ENCODE measurements at places on chromosomes 12 and 14. TPM values are rescaled to one million over a fixed set of nuclear protein-coding genes. Genes with fewer than 3 reads are reported as not detected.

The SLC7A7 gene
- total RNA-seq, result 2.5 TPM

The RAB2B gene
- 28.1 TPM for total RNA-seq

The SERPINA10 gene
- not detected for total RNA-seq

The C2CD5 gene
- total RNA-seq, result 24.5 TPM

The ALKBH1 gene
- total RNA-seq, result 5.5 TPM

The SLC5A8 gene
- total RNA-seq, result not detected

The SERPINA12 gene
- total RNA-seq, result not detected

- no peak for DNase-seq
Observed at GRCh38 chr14:72094844-72095582, 162.8 kb downstream of the RGS6 start.

- no peak for DNase-seq
Observed at GRCh38 chr12:88577537-88577936, 2.7 kb downstream of the KITLG start.

DNA sequence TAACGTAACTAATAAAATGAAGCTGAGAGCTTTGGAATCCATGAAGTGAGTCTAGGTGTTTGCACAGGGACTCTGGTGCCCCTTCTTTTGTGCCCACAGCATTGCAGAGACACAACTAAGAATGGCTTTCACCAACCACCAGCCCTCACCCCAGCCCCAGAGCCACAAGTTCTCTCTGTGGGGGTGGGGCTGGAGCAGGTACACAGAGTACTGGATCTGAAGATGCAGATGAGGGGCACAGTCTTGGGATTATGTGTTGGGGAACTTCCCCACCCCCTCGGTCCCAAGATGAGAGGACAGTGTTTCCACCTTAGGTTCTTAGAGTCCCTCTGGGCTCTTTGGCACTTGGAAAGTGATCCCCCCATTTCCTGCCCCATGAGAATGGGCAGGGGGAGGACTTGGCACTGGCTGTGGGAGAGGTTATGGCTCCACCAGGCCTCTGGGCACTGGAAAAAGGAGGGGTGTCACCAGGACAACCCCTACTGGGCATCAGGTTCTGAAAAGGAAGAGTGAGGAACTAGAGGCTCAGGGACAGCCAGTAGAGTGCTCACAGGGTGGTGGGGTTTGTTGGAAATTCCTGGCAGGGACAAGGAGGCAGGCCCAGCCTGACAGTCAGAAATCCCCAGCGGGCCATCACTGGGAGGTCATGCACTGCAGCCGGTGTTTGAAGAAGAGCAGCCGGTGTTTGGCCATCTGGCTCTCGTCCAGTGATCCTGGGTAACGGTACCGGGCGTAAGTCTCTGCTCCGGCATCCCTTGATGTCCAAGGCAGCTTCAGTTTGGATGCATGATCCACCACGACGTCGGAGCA is 6.7 kb downstream of the B4GALNT1 start:
- no peak for DNase-seq

DNA sequence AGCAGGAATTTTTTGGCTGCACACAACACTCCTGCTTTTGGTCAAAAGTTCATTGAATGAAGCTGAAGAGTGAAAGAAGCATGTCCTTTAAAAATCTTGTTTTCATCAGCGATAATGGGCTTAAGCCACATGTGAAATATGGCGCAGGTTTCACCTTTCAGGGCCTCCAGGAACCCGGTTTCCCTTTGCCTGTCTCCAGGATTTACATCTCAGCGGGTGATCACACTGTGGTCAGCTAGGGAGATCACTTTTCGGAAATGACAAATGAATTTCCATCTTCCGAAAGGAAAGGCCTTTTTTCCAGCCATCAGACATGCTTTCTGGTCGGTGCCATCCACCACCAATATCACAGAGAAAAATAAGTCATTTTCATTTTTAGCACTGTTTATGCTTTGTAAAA is 727.1 kb upstream of the TBX3 start:
- DNase-seq, result no peak

DNA sequence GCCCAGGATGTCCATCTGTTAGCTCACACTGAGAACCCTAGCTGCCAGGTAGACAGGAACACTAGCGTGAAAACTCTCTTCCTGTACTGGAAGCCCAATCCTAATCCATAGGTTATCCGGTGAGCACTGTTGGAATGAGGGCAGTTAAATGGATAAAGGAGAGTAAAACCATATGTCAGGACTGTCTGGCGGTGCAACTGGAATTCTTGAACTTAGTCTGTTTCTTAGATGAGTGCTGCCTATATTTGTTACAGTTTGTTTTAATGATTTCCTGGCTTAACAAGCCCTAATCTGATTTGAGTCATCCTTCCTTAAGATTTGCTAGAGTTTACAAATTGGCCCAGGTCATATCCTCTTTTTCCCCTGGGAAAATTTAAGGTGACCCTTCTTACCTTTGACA is 104.7 kb downstream of the ANO4 start:
- no peak for DNase-seq

DNA sequence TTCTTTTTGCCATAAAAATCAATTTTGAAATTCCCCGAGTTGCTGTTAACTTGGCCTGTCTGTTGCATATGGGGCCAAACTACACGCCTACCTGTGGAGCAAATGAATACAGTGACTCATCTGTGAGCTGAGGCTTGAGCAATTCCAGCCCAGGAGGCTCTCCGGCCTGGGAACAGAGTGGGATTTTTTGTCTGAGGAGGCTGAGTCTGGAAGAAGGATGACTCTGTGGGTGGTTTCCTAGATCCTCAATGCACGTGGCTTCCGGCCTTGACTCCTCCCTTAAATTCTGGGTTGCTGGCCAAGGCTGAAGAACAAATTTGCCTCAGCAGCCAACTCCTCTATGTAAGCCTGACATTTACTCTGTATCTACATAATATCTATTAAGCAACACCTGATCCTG is 124.1 kb downstream of the SSPN start:
- peak; percentile 95 for DNase-seq

DNA sequence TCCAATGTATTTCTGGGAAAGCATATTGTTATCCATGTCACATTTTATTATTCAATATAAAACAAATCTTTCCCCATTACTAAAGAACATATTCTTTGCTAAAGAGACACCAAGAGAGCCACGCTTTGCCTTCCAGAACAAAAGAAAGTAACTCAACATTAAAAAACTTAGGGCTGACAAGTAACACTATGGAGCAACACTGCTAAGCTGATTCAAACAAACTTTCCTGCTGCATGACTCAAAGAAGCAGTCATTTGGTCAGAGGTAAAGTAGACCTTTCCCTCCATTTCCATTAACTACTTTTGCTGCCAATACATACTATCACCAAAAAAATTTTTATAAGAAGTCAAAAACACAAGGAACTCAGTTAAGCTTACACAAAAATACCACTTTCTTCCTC is 83.0 kb downstream of the DENND5B start:
- DNase-seq, result peak; percentile 56

- DNase-seq, result no peak
Observed at GRCh38 chr14:66752109-66752508, 244.2 kb downstream of the GPHN start.

GRCh38 chr12:86193931-86194330 is 62.3 kb downstream of the MGAT4C start:
- peak; percentile 31 for DNase-seq

GRCh38 chr14:67653651-67654280 is 20.7 kb downstream of the VTI1B start:
- DNase-seq, result peak; percentile 82

DNA sequence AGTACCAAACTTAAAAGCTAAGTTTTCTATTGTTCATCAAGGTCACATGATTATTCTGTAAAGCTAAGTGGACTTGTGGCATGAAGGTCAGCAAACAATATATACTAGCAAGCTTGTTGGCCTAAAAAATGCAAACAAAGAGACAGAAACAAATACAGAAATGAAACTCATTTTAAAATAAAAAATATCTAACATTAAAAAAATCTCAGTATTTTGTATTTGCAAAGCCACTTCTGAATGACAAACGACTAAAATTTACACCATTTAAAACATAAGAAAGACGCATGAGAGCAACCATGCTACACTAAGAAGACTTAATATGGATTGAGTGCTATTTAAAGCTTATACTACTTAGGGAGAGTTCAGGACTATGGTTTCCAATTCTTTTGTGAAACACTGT is 72.8 kb upstream of the BBS10 start:
- no peak for DNase-seq

DNA sequence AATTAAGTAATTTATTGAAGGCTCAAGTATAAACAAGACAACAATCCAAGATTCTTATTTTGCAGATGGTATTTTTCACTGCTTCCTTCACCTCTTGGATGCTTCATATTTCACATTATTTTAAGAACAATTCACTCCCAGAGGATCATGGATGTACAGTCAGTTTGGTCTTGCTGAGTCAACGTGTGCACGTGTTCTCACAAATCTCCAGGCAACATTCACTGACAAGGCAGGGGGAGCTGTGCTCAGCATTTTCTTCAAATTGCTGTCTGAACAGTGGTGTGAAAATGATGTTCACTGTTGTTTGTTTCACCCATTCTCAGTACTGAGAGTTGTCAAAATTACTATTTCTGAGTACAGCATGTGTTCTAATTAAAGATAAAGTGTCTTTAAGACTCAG is 118.3 kb upstream of the SLC38A4 start:
- DNase-seq, result peak; percentile 76

- no peak for DNase-seq
Observed at GRCh38 chr12:24177889-24178288, 228.4 kb upstream of the SOX5 start.

GRCh38 chr12:90366286-90366685 is 588.7 kb downstream of the CCER1 start:
- peak; percentile 90 for DNase-seq

GRCh38 chr12:50562520-50563433 is 58.0 kb downstream of the DIP2B start:
- no peak for DNase-seq

DNA sequence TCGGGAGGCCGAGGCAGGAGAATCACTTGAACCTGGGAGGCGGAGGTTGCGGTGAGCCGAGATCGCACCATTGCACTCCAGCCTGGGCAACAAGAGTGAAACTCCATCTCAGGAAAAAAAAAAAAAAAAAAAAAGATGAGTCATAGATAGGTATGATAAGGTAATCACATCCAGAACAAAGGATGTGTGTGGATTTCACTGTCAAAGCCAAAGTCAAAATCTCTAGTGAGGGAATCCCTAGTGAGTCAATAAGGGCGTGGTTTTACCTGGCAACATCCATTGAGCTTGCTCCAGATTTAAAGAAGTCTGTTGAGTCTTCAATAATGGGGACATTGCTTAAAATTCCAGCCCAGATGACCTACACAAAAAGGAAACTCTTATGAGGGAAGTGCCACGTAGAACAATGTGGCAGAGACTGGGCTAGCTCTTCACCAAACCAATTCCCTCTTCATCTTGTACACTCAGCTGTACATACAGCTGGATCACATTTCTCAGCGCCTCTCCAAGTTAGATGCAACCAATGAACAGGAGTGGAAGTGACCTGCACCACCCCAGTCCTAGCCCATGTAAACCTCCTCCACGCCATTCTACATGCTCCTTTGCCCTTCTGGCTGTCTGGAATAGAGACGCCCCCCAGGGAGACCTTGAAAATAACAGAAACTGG is 23.4 kb downstream of the ALDH1L2 start:
- DNase-seq, result peak; percentile 29

DNA sequence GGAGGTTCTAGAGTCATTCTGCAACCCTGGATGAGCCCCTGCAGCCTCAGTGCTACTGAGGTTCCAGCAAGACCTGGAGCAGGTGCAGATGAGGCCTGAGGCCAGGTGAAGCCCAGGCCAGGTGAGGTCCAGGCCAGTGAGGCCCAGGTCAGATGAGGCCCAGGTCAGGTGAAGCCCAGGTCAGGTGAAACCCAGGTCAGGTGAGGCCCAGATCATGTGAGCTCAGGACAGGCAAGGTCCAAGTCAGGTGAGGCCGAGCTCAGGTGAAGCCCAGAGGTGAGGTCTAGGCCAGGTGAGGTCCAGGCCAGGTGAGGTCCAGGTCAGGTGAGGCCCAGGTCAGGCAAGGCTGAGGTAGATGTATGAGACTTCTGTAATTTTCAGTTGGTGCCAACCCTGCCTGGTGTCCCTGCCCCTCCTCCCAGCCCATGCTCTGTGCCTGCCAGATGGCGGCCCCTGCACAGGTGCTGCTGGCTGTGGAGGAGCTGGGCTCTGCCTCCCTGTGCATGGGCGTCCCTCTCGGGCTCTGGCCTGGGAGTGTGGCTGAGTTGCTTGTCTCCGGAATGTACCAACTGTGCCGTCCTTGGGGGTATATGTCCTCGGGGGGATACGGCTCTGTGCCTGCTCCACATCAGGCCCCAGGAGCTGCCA is 388.5 kb downstream of the TMEM121 start:
- DNase-seq, result no peak

DNA sequence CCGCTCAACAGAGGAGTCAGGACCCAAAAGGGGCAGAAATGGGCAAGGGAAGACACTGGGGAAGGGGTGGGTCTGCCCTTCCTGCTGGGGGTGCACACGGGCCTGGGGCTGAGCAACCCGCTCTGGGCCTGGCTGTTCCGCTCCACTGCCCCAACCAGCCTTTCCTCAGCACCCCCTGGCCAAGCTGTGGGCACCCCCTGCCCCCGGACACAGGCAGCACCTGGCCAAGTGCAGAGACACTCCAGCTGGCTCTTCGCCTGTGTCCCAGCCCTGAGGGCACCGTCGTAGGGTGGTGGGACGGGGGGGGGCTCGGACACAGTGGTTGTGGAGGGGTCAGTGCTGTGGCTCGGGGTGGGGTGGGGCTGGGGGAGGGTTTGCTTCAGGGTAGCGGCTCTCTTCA is 10.3 kb downstream of the PACS2 start:
- no peak for DNase-seq

DNA sequence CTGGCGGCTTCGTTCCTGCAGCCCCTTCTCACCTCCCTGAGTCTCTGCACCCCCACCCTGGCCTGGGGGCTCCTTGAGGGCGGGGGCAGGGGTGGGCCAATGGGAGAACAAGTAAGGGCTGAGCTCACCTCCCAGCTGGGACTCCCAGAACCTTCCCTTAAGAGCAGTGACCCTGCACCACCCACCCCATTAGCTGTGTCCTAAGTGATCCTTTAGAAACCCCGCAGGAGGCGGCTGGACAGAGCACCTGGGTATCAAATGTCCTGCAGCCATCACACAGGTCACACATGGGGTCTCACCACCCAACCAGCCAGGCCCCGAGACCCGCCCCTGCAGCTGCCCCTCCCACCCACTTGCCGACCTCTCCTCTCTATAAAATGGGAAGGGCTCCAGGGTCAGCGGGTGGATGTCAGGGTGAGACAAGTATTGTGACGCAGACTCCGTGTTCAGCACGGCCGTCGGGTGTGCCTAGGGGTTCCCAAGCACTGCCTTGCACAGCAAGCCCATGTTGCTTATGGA is 151.2 kb upstream of the C14orf180 start:
- DNase-seq, result no peak

DNA sequence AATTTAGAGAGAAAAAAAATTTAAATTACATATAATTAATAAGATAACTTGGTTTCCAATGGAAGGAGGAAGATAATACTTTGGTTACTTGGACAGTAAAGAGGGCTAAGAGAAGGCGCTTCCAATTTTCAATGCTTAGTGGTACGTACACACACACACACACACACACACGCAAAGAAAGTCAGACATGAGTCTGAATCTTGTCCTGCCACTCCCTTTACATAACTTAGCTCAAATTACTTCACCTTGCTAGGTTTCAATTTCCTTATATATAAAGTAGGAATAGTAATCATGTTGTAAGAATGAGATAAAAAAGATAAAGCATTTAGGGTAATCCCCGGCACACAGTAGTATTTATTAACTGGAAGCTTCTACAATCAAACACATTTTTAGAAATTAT is 39.7 kb upstream of the VCPKMT start:
- no peak for DNase-seq

All from fibroblast of the aortic adventitia (primary cell).